ENCODE measurements at places on chromosomes 4 and X.

DNA sequence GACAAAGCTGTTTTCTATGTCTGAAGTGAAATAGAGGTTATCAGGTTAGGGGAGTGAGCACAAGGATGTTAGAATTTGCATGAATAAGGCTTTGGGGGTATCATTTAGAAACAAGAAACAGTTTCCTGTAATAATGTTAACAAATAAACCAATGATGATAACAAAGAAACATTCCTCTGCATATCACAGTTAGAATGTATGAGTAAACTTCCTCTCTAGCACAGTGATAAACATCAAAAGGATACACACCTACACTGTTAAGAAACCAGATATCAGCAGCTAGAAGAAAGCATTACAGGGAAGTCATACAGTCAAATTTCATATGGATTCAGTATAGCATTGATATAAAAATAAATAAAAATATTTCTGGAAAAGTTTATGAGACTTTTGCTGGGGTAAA, 340.0 kb upstream of the MAGEB16 start:
- DNase-seq = no peak

GRCh38 chrX:2781698-2782097, 29.9 kb downstream of the XG start:
- DNase-seq = no peak

- DNase-seq = no peak
Measured at GRCh38 chr4:182576601-182577289, 333.5 kb downstream of the TENM3 start.

DNA sequence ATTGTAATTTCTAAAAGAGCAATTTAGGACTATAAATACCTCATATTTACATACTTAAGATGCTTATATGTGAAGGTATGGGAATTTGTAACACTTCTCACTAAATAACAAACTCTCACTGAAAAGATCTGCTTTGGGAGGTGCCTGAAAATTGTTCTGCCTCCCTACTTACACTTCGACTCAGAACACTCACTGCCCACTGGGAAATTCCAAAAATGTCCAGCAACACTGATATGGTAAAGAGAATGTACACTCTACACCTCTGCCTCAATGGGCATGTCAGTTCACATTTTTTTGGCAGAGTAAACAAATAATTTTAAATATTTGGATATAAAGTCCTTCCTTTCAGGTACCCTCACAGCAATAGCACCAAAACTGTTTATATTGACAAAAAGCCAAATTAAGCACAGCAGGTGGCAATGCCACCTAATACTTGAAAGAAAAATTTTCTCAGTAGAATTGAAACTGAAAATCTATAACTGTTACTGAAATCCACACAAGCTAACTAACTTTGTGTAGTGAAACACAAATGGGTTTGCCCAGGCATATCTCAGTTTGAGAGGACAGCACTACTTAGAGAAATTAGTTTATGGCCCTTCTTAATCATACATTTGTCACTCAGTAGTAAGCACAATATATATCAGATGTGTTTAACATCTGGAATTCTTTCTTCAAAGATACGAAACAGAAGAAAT, 67.1 kb downstream of the PRDM5 start:
- DNase-seq = no peak

GRCh38 chr4:40967550-40967949, 217.8 kb downstream of the NSUN7 start:
- DNase-seq = no peak

Data from SHP77 (cell line).